ENCODE measurements at places on chromosomes 12 and 14. TPM values are rescaled to one million over a fixed set of nuclear protein-coding genes. Genes with fewer than 3 reads are reported as not detected.

SNAPC1 gene
- total RNA-seq: 5.1 TPM

OR4E2 gene
- total RNA-seq: not detected

PZP gene
- total RNA-seq: not detected

DNA sequence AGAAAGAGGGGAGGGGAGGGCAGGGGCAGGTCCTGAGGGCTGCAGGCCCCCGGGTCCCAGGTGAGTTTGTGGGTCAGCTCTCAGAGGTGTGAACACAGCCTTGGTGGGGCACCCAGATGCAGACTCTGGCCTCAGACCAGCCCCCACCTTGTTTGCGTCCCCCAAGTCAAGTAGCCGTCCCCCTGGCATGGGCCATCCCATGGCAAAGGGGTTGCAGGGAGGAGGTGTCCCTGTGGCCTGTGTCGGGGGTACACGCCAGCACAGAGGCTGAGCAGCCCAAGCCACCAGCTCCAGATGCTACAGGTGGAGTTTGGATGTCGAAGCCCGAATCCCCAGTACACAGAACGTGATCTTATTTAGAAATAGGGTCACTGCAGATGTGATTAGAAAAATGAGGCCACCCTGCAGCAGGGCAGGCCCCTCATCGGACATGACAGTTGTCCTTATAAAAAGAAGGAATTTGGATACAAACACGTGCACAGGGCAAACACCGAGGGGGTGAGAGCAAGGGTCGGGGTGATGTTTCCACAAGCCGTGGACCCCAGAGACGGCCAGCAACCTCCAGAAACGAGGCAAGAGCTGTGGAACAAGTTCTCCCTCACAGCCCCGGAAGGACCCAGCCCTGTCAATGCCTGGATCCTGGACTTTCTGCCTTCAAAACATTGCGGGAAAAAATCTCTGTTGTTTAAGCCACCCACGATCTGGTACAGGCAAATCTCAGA lies 141.2 kb upstream of the C14orf180 start:
- no peak overlapping the region for H3K27ac ChIP-seq
- DNase-seq: peak; percentile 31
- H3K4me3 ChIP-seq: no peak overlapping the region

- DNase-seq: no peak
- H3K27ac ChIP-seq: no peak overlapping the region
- peaks cover 27% of the 10 kb centered on the region for H3K4me1 ChIP-seq
- no peak overlapping the region for H3K4me3 ChIP-seq
Measured at GRCh38 chr14:71549421-71550050, 382.7 kb upstream of the RGS6 start.

GRCh38 chr14:26276757-26277156 lies 321.1 kb downstream of the NOVA1 start:
- DNase-seq: no peak
- no peaks in the 10 kb centered on the region for H3K27me3 ChIP-seq
- no peaks in the 10 kb centered on the region for H3K4me1 ChIP-seq
- H3K36me3 ChIP-seq: no peaks in the 10 kb centered on the region
- H3K27ac ChIP-seq: no peak overlapping the region
- no peak overlapping the region for H3K4me3 ChIP-seq

- no peaks in the 10 kb centered on the region for H3K4me1 ChIP-seq
- no peaks in the 10 kb centered on the region for H3K36me3 ChIP-seq
- no peak for DNase-seq
- H3K4me3 ChIP-seq: no peak overlapping the region
Measured at GRCh38 chr14:38910092-38910491, 192.9 kb downstream of the SEC23A start.

DNA sequence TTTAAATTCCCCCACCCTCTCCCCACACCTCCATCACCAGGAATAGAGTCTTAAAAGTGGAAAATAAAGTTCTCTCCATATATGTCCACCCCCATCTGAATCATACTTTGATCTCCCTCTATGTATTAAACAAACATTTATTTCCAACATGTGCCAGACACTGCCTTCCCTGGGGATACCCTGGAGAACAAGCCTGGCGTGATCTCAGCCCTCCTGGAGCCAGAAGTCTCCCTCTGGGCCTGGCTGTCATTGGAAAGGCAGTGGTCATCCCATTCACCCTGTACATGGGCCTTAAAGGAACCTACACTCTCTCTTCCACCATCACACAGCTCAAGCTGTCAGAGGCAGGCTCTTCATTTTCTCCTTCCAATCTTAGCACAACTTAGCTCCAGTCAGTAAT lies 143.6 kb downstream of the EMP1 start:
- peaks cover 11% of the 10 kb centered on the region for H3K4me1 ChIP-seq
- H3K27ac ChIP-seq: no peak overlapping the region
- H3K27me3 ChIP-seq: peaks cover 38% of the 10 kb centered on the region
- H3K36me3 ChIP-seq: no peaks in the 10 kb centered on the region
- DNase-seq: no peak

DNA sequence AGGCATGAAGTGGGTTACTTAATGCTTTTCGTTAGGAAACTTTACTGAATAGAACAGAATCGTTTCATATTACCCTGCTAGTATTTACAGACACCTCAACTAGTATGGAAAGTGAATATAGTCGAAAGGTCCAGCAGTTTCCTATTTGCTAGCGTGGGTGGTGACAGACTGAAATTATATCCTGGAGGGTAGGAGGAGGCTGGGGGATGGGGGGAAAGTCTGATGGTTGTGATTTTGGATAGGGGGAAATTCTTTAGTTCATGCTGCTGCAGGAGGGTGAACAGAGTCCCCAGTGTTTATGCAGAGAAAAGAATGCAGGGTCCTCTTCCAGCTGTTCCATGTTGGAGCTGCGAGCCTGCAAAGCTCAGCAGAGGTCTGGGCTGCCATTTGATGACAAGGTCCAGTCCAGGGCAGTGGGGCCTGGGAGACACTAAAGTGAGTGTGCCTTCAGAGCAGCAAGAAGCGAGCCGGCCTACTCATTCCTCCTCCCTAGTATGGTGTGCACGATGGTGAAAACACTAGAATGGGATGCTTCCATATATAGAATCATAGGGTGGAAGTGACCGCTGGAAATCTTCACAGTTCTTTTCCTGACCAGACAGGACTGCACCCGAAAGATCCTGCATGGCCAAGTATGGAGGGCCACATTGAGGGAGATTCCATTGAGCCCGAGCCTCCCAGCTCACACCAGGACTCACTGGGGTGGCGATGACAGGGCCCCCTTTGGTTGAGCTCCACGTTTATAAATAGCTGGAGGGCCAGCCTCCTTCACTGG lies 2.1 kb downstream of the SAMD4A start:
- H3K27me3 ChIP-seq: peaks cover 39% of the 10 kb centered on the region
- H3K36me3 ChIP-seq: peaks cover 14% of the 10 kb centered on the region
- no peak overlapping the region for H3K4me3 ChIP-seq
- no peak overlapping the region for H3K27ac ChIP-seq
- peaks cover 19% of the 10 kb centered on the region for H3K4me1 ChIP-seq

GRCh38 chr12:130136509-130137039 lies 25.7 kb upstream of the FZD10 start:
- H3K4me3 ChIP-seq: no peak overlapping the region
- no peak for DNase-seq
- no peak overlapping the region for H3K27ac ChIP-seq
- peaks cover 2% of the 10 kb centered on the region for H3K36me3 ChIP-seq
- no peaks in the 10 kb centered on the region for H3K4me1 ChIP-seq

DNA sequence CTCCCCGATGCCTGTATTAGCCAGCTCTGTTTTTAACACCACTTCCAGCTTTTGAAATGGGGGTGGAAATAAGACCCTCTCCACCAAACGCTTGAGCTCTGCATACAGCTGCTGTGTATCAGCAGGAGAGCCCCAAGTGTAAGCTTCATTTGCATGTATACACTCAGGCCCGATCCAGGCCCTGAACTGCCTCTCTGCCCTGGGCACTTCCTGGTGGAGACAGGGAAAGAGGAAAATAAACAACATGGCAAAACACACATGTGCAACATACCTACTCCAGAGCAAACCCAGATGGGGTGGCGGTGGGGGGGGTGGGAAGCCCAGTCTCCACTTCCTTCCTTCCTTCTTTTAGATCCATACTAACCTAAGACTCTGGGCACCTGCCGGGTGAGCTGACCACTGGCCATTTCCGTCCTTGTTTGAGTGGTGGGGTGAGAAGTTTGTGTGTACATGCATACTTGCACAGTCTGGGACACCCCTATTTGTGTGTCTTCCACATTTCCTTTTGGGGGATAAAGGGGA lies 55.3 kb downstream of the RBM19 start:
- no peak overlapping the region for H3K27ac ChIP-seq
- no peak for DNase-seq
- peaks cover 10% of the 10 kb centered on the region for H3K36me3 ChIP-seq

DNA sequence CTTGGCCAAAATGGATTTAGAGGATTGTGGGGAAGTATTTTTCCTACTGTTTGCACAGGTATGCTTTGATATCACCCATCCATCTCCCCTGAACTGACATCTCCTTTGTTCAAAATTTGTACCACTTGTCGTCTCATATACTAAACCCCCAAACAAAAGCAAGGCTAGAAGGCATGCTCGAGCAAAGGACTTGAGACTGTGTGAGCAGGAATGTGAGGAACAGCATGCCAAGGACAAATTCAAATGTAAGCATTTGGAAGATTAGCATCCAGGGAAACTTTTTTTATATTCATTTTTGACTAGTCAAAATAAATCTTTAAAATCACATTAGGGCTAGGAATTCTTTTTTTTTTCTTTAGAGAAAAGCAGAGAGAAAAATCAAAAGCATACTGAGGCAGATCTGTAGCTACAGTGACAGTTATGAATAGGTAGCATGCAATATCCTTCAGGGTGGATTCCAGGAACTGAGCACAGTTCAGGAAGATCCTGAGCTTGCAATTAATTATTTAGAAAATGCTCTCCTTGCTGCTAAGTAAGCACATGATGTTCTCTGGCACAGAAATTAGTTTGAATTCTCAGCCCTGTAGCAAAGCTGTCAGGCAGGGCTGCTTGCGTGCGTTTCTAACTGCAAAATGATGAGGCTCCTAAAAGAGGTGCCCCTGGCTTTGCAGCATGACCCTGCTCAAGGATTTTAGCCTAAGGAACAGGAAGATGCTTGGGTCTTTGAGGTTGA lies 327.7 kb downstream of the LRIG3 start:
- no peak overlapping the region for H3K4me3 ChIP-seq
- no peaks in the 10 kb centered on the region for H3K4me1 ChIP-seq
- no peak for DNase-seq
- no peaks in the 10 kb centered on the region for H3K27me3 ChIP-seq
- H3K27ac ChIP-seq: no peak overlapping the region

Measured in activated CD8-positive, alpha-beta memory T cell treated with anti-CD3 and anti-CD28 coated beads, Interleukin-2, amount 10 ng/mL, durations not matched to agents 7 days and 5 days (primary cell).